ENCODE measurements at places on chromosomes 5 and 9. TPM values are rescaled to one million over a fixed set of nuclear protein-coding genes. Genes with fewer than 3 reads are reported as not detected.

GRCh38 chr9:3477236-3477834, 48.5 kb downstream of the RFX3 start:
- no peak for DNase-seq

DNA sequence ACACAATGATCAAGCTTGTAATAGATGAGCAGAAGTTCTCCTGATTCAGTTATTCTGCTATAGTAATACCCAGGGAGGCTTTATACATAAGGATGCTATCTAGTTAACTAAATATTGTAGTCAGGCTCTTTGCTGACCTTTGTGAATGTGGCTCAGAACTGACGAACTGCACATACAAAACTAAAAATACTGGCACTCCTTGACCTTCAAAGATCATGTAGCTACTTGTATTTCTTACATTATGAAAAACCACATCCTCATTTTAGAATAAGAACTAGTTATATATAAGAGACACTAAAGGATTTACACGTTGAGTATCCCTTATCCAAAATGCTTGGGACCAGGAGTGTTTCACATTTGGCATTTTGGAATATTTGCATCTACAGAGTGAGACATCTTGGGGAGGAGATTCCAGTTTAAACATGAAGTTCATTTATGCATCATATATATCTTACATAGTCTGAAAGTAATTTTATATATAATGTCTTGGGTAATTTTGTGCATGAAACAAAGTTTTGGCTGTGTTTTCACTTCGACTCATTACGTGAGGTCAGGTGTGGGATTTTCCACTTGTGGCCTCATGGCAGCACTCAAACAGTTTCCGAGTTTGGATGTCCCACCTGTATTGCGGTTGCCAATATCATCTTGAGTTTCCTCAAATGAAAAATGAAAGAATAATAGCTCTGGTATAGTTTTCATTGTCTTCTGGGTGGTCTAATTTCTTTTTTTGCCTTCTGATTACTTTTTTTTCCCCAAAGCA, 58.4 kb upstream of the FBXL7 start:
- DNase-seq, result no peak

DNA sequence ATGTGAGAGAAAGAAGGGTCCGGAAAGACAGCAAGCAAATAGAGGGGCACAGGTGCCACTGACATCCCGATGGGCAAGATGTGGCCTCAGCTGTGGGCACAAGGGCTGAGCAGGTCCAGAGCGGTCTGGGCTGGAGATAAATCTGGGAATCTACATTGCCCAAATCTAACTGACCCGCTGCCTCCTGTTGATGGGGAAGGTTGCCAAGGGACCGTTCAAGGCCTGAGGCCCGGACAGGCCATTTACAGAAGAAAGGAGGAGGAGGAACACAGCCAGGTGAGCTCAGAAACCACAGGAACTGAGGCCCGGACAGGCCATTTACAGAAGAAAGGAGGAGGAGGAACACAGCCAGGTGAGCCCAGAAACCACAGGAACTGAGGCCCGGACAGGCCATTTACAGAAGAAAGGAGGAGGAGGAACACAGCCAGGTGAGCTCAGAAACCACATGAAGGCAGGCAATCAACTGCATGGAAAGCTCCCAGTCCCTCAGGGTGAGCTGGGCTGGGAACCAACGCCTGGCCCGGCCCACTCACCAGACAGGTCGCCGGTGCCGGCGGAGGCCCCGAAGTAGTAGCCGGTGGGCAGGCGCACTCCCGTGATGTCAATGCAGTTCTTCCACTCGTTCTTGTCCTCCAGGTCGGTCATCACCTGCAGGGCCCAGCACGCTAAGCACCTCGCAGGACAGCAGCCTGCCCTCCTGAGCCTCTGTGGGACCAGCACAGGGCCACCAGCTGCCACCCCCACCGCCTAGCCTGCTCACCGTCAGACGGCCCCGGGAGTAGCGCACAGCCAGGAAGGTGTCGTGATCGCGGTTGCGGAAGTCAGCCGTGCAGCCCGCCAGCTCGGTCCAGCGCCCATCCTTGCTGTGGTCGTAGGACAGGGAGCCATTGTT, 14.6 kb downstream of the LMAN2 start:
- DNase-seq, result no peak

DNA sequence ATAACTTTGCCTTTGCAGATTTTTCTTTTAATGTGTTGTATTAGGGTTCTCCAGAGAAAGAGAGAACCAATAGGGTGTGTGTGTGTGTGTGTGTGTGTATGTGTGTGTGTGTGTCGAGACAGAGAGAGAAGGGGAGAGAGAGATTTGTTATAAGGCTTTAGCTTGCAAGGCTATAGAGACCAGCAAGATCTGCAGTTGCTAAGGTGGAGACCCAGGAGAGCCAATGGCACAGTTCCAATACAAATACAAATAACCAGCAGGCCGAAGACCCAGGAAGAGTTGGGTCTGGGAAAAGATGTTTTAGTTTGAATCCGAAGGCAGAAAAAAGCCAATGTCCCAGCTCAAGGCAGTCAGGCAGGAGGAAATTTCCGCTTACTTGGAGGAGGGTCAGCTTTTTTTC, 23.0 kb downstream of the TMOD1 start:
- no peak for DNase-seq

DNA sequence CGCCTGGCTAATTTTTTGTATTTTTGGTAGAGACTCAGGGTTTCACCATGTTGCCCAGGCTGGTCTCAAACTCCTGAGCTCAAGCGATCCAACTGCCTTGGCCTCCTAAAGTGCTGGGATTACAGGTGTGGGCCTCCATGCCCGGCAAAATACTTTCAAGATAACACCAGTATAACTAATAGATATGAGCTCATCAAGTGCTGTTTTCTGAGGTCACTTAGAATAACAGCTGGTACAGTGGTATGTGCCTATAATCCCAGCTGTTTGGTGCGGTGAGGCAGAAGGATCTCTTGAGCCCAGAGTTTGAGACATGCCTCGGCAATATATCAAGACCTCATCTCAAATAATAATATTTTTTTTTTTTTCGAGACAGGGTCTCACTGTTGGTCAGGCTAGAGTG, 30.5 kb upstream of the CREBRF start:
- no peak for DNase-seq

- DNase-seq, result no peak
These were observed 34.1 kb downstream of the SIL1 start for GRCh38 chr5:139164020-139164419.

GRCh38 chr5:59496524-59497134, 396.9 kb downstream of the PDE4D start:
- DNase-seq, result no peak

GRCh38 chr9:74173284-74173683, 323.9 kb upstream of the RORB start:
- no peak for DNase-seq

GRCh38 chr9:106619211-106619610, 243.8 kb upstream of the ZNF462 start:
- no peak for DNase-seq

DNA sequence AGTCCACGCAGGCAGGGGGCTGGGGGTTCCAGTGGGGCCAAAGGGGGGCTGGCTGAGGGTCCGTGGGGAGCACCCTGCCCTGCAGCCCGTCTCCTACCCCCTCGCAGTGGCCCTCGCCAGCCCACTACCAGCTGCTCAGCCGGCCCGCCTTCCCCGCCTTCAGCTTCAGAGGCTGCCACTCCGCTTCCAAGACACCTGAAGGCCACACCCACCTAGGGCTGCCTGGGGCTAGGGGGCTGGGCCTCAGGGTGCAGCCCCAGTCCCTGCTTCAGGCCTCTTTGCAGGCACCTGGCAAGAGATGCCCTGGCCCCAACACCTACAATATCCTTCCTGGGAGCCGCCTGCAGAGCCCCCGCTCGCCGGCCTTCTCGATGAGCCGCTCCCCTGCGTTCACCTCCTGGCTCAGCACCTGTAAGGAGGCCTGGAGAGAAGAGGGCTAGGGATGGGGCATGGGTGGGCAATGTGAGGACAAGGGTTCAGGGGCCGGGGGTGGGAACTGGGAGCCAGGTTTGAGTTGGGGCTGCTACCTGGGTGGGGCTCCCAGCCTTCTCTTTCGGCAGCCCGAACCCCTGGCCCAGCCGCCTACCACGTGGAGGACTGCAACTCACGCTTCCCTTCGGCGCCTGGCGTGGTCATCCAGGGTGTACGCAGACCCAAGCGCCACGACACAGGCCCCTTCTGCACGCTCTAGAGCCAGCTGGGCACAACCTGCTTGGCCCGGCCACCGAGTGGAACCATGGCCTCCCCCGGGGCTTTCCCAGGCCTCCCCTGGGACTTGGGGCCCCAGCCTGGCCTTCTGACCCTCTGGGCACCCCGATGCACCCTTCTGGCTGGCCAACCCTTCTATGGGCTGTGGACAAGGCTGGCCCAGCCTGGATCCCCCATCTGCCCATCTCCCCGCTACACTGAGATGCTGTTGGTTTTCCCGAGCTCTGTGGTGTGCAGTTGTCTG, 1.7 kb downstream of the STPG3 start:
- DNase-seq, result no peak

- no peak for DNase-seq
These were observed 16.2 kb upstream of the C9orf72 start for GRCh38 chr9:27589462-27589861.

- peak; percentile 18 for DNase-seq
These were observed 3.8 kb downstream of the SMARCA2 start for GRCh38 chr9:2018764-2019558.

DNA sequence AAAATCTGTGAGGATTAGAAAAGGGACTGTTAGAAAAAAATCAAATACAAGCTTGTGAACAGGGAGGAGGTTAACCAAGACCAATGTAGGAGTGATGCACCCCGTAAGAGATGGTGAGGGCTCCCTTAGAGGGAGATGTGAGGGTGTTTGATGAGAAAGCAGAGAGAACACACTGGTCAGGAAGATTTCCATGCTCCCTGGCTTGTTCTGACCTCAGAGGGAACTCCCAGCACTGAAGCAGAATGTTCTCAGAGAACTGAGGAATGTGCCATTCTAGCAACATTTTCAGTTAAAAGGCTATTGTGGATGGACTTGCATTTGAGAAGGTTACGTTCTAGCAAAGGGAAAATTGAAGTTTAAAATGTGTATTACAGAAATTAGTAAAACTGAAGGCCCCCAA, 110.6 kb downstream of the HTR4 start:
- DNase-seq, result no peak

DNA sequence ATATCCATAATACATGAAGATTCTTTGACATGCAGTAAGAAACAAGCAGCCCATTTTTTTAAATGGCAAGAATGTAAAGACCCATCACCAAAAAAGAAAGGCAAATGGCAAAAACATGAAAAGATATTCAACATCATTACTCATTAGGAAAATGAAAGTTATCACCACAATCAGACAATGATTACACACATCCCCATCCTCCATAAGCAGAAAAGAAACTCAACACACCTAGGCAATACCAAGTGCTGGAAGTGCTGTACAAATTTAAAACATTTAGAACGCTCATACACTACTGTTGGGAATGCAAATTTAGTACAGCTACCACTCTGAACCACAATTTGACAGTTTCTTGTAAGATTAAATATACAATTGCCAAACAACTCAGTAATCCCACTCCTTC, 466.7 kb downstream of the ACTL7B start:
- no peak for DNase-seq

DNA sequence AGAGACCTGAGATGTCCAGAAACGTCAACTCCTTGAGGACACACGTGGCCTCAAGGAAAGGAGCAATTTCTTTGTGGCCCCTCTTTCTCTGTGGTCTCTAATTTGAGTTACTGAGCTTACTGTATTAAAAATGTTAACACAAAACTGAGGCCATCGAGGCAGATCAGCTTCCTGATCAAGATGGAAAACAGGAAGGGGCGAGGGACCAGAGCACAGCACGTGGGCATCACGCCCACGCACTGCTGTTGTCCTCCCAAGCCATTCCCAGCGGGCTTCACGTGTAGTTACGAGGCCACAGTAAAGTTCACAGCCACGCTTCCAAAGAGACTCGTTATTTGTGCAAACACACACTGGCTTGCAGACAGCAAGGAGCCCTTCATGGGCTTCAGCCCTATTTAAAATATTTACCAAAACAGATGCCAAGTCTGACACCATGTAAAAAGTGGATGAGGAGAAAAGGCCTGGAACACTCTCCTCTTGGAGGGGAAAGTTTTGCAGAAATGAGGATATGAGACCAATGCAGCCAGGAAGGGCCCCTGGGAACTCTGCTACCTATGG, 149.5 kb downstream of the ROR2 start:
- no peak for DNase-seq

PARP8 gene
- 43.6 TPM for total RNA-seq

PDE6A gene
- total RNA-seq, result not detected

Data from activated naive CD8-positive, alpha-beta T cell treated with anti-CD3 and anti-CD28 coated beads for 36 hours (primary cell).